ENCODE measurements at places on chromosomes 5 and 9. TPM values are rescaled to one million over a fixed set of nuclear protein-coding genes. Genes with fewer than 3 reads are reported as not detected.

RANBP17 gene
- total RNA-seq = 72.8 TPM

DNA sequence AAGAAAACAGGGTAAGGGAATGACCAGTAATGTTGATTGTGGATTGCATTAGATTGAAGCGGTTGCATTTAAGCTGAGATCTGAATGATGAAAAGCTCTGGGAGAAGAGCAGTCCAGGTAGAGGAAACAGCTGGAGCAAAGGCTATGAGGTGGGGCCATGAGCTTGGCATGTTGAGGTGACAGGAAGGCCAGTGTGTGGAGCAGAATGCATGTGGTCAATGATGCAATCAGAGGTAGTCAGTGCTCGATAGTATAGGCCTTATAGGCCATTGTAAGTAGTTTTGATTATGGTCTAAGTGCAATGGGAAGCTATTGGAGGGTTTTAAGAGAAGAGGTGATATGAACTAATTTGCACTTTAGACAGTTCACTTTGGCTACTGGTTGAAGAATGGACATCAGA lies 270.4 kb downstream of the ARHGAP26 start:
- no peaks in the 10 kb centered on the region for H3K36me3 ChIP-seq
- H3K4me1 ChIP-seq = no peaks in the 10 kb centered on the region
- no peak for DNase-seq
- no peak overlapping the region for H3K27ac ChIP-seq
- no peak overlapping the region for H3K4me3 ChIP-seq

GRCh38 chr5:152262667-152263066 lies 142.4 kb downstream of the NMUR2 start:
- H3K27me3 ChIP-seq = no peaks in the 10 kb centered on the region
- H3K4me3 ChIP-seq = no peak overlapping the region
- no peak overlapping the region for H3K27ac ChIP-seq
- DNase-seq = no peak
- no peaks in the 10 kb centered on the region for H3K4me1 ChIP-seq

FYB1 gene
- 2.9 TPM for total RNA-seq

GRCh38 chr9:20630241-20630943 lies 8.1 kb upstream of the MLLT3 start:
- no peak overlapping the region for H3K27ac ChIP-seq
- DNase-seq = no peak
- no peaks in the 10 kb centered on the region for H3K4me1 ChIP-seq
- no peak overlapping the region for H3K4me3 ChIP-seq
- no peaks in the 10 kb centered on the region for H3K27me3 ChIP-seq

DNA sequence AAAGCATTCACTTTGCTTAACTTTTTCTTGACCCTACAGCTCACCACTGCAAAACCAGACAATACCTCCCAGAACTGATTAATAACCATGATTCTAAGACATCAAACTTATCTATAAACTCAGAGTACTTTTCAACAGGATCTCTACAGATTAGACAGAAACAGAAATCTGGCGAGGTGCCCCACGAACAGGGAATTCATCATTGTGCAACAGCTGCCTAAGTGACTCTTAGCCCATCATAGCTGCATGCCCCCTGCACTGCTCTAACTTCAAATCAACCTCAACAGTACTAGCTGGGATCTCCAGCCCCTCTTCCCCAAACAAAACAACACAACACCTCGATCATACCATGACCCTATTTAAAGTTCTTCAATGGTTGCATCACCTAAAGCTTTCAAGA lies 16.1 kb upstream of the COL23A1 start:
- no peaks in the 10 kb centered on the region for H3K4me1 ChIP-seq
- no peak overlapping the region for H3K27ac ChIP-seq
- no peak for DNase-seq
- no peaks in the 10 kb centered on the region for H3K36me3 ChIP-seq
- no peaks in the 10 kb centered on the region for H3K27me3 ChIP-seq

DNA sequence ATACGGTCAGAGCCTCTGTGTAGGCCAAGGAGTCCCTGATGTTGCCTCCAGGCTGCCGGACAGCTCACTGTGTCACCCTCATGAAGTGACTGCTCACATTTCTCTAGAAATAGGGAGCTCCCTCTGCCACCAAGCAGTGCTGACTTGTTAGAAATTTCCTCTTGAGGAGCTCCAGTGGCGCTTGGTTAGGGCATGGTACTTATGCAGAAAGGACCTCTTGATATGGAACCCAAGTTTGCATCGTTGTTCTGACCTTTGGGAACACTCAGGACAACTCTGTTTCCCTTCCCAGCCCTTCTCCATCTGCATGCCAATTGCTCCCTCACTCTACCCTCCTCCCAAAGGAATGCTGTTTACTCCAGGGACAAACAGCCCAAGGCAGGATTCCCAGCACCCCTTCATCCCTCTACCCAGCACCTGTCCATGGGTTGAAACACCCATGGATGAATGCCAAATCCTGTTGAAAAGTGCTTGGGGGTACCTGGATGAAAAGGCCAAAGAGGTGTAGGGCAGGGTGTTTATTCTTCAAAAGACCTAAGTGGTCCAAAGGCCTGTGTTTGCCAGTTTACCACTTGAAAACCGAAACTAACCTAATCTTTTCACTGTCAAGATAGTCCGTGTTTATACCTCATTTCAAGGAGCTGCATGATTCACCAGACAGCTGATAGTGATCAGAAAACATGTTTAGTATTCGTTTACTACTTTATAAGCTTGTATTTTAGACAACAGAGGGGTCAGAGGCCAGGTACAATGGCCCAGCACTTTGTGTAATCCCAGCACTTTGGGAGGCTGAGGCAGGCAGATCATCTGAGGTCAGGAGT lies 51.1 kb downstream of the KLF4 start:
- no peaks in the 10 kb centered on the region for H3K4me1 ChIP-seq
- H3K27ac ChIP-seq = no peak overlapping the region
- DNase-seq = no peak
- no peaks in the 10 kb centered on the region for H3K27me3 ChIP-seq
- H3K36me3 ChIP-seq = no peaks in the 10 kb centered on the region
- H3K4me3 ChIP-seq = no peak overlapping the region

CCL28 gene
- under 0.01 TPM for total RNA-seq

DNA sequence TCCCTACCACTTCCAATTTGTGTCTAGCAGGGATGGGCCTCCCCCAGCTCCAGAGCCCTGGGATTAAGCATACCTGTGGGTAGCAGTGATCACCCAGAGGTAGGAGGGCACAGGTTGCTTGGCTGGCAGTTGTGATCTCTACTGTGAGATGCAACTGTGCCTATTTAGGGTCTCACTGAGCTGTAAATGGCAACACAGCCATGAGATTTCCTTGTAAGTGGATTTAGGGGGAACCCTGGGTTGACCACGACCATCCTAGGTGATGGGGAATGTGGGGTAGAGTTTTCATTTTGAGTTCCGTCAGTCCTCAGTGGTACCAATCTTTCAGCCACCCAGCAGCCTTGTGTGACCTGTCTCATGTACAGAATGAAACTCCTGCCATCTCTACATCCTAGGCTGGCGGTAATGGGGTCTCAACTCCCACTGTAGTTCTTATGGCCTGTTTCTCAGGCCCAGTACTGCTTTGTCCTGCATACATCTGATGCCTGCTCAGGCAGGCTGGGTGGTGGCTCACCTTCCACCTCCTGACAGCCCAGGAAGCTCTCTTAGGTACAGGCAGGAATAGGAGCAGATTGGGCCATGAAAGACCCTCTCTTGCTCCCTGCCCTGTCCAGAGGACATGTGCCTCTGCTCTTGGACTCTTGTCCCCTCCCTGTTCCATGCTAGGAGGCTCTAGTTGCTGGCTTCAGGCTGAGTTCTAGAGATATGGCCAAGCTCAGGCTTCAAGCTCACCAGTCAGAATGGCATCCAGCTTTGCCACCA lies 8.1 kb downstream of the HNRNPAB start:
- no peaks in the 10 kb centered on the region for H3K36me3 ChIP-seq
- no peak overlapping the region for H3K4me3 ChIP-seq
- H3K27ac ChIP-seq = no peak overlapping the region
- H3K4me1 ChIP-seq = no peaks in the 10 kb centered on the region
- DNase-seq = no peak

DNA sequence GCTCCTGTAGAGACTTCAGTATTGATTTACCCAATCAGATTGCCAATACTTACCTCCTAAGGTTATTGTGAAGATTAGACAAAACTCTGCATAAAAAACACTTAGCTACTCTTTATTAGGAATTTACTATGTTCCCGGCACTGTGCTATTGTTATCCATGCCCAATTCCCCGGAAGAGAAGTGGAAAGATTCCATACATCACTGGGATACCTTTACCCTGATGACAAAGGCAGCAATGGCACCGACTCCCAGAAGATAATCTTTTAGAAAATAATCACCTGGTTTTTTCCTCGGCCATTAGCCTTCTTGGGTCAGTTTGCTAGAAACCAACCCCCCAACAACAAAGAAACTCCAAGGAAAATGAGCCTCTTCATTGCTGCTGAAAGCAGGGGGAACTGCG lies 226.0 kb downstream of the SNX18 start:
- H3K27ac ChIP-seq = peak overlapping the region; percentile 4
- no peak for DNase-seq
- H3K36me3 ChIP-seq = no peaks in the 10 kb centered on the region
- no peaks in the 10 kb centered on the region for H3K27me3 ChIP-seq

HTR1A gene
- not detected for total RNA-seq

DNA sequence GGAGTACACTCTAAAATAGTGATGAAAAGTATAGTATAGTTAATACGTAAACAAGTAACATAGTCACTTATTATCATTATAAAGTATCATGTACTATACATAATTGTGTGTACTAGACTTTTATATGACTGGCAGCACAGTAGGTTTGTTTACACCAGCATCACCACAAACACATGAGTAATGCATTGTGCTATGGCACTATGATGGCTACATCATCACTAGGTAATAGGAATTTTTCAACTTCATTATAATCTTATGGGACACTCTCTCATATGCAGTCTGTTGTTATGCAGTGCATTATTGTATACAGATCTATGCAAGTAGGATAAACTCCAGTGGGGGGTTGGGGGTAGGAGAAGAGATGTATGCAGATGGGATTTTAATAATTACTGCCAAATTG lies 52.7 kb upstream of the ELL2 start:
- H3K4me3 ChIP-seq = no peak overlapping the region
- H3K27ac ChIP-seq = no peak overlapping the region
- no peaks in the 10 kb centered on the region for H3K4me1 ChIP-seq
- no peaks in the 10 kb centered on the region for H3K27me3 ChIP-seq
- H3K36me3 ChIP-seq = no peaks in the 10 kb centered on the region

DNA sequence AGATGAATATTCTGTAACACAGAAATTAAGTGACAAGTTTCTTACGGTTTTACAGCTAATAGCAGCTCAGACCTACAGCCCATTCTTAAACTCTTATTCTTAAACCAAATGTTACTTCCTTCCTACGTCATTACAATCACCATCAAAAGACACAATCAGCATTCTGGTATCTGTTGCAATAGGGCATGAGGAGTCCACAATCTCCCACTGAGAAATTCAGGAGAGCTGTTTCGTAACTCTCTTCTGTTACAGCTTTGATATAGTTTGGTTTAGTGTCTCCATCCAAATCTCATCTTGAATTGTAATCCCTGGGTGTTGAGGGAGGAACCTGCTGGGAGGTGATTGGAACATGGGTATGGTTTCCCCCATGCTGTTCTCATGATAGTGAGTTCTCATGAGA lies 163.4 kb downstream of the GAS1 start:
- H3K36me3 ChIP-seq = no peaks in the 10 kb centered on the region
- no peak for DNase-seq
- H3K4me3 ChIP-seq = no peak overlapping the region

GRCh38 chr5:54883374-54884194 lies 101.8 kb downstream of the ESM1 start:
- peak overlapping the region; percentile 31 for H3K4me3 ChIP-seq
- H3K36me3 ChIP-seq = no peaks in the 10 kb centered on the region
- H3K27me3 ChIP-seq = no peaks in the 10 kb centered on the region
- no peaks in the 10 kb centered on the region for H3K4me1 ChIP-seq
- peak overlapping the region; percentile 58 for H3K27ac ChIP-seq
- DNase-seq = peak; percentile 64

GRCh38 chr9:32378993-32379729 lies 5.3 kb upstream of the ACO1 start:
- no peaks in the 10 kb centered on the region for H3K27me3 ChIP-seq
- no peaks in the 10 kb centered on the region for H3K4me1 ChIP-seq
- H3K4me3 ChIP-seq = peak overlapping the region; percentile 1
- DNase-seq = peak; percentile 51

GRCh38 chr9:37549527-37549926 lies 26.7 kb downstream of the FBXO10 start:
- DNase-seq = no peak
- no peak overlapping the region for H3K4me3 ChIP-seq
- no peaks in the 10 kb centered on the region for H3K4me1 ChIP-seq
- no peak overlapping the region for H3K27ac ChIP-seq

DNA sequence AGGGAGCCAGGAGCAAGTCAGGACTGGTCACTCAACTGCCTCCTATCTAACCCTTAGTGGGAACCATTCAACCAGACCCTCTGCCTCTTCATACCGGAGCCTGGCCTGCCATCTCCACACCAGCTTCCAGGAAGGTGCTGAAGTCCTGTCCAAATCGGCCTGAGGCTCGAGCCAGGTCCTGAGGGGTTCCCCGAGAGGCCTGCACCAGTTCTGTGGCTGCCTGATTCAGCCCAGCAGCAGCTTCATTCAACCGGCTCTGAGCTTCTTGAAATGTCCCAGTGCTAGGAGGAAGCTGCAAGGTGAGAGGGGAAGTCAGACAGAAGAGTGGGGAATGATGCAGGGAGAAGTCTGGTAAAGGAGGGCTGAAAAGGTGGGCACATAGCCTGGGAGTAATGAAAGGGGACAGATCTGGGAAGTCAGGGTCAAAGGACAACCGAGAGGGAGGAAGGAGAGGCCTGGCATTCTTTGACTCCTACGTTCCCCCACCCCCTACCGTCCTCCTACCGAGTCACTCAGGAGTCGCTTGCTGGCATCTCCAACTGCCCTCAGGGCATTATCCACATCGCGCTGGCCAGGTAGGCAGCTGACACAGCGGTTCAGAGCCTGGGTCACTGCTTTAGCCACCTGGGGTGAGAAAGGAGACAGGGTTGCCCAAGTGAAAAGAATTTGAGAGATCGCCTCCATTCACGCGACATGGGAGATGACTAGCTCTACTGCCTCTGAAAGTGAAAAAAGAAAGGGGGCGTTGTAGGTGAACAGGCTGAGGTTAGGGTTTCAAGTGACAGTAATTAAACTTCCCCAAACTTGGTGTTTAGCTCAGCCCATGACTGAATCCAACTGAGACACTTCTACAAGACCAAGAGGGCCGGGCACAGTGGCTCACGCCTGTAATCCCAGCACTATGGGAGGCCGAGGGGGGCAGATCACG lies 20.2 kb downstream of the TLN1 start:
- H3K27me3 ChIP-seq = no peaks in the 10 kb centered on the region
- H3K4me1 ChIP-seq = no peaks in the 10 kb centered on the region
- no peak for DNase-seq
- no peak overlapping the region for H3K4me3 ChIP-seq
- no peak overlapping the region for H3K27ac ChIP-seq

- H3K27ac ChIP-seq = peak overlapping the region; percentile 34
- H3K36me3 ChIP-seq = no peaks in the 10 kb centered on the region
- H3K27me3 ChIP-seq = no peaks in the 10 kb centered on the region
- no peak overlapping the region for H3K4me3 ChIP-seq
- DNase-seq = no peak
These were observed 11.7 kb downstream of the MPDZ start for GRCh38 chr9:13267743-13268142.

GPR150 gene
- total RNA-seq = not detected

GRCh38 chr5:145996135-145996534 lies 59.8 kb downstream of the SH3RF2 start:
- no peaks in the 10 kb centered on the region for H3K36me3 ChIP-seq
- H3K4me3 ChIP-seq = no peak overlapping the region

- no peak for DNase-seq
- H3K27me3 ChIP-seq = no peaks in the 10 kb centered on the region
- no peak overlapping the region for H3K4me3 ChIP-seq
- no peaks in the 10 kb centered on the region for H3K36me3 ChIP-seq
These were observed 166.7 kb downstream of the DAB2IP start for GRCh38 chr9:121818016-121818661.

SLC45A2 gene
- not detected for total RNA-seq
